Central memory CD4-positive, alpha-beta T cell (primary cell): ENCODE measurements at places on chromosomes 4 and X.

GRCh38 chrX:8803326-8803725 lies 2.1 kb upstream of the FAM9A start:
- no peak for DNase-seq

DNA sequence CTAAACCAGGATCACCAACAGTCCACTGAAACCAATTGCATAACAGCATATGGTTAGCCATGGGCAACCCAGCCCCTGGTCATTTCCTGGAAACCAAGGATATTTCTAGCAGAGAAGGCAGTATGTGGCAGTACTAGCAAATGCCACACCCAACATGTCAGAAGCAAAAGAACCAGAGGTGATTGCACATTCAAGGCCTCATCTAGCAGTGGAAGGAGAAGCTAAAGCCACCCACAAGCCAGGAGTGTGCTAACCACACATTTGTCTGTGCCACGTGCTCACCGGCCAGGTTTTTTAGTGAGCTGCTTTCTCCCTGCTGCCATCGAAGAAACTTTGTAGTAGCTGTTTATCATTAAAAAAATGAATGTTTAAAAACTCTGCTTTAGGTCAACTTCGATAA lies 42.0 kb downstream of the TEC start:
- DNase-seq = no peak

- no peak for DNase-seq
These were observed 53.2 kb upstream of the C4orf54 start for GRCh38 chr4:99710681-99711345.

DNA sequence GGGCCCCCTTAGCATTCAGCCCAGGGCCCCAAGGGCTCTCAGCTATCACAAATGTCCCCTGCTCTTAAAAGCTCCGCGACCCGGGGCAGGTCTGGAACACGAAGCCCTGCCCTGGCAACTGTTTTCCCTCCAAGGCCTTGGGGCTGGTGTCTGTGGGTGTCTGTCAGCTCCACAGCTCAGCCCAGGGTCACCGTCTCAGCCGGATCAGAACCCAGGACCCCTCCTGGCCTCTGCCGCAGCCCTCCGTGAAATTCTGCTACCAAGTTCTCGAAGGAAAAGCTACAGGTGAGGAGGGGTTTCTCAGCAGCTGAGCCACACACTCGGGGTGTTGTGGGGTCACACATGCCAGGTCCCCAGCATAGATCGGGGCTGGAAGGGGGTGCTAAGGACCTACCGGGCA lies 61.2 kb downstream of the ACOX3 start:
- DNase-seq = no peak

GRCh38 chr4:89123451-89123851 lies 12.1 kb downstream of the TIGD2 start:
- DNase-seq = no peak

- DNase-seq = no peak
These were observed 51.2 kb downstream of the TMEM144 start for GRCh38 chr4:158261480-158261879.

DNA sequence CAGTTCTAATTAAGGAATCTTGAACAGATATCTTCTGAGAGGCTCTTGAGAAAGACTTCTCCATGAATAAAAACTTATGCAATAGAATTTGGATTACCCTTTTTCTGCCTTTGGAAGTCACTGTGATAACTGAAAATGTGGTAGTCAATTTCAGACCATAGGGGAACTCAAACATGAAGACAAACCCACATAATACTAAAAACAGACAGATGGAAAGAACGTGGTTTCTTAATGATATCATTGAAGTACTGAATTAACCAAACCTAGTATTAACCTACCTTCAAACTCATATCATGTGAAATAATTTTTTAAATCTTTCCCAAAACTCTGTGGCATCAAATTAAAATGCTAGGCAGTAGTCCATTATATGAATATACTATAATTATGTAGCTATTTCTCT lies 153.5 kb downstream of the CAMK2D start:
- DNase-seq = no peak

- DNase-seq = no peak
These were observed 172.7 kb upstream of the LNX1 start for GRCh38 chr4:53763813-53764597.

- peak; percentile 17 for DNase-seq
These were observed 10.2 kb downstream of the HNRNPH2 start for GRCh38 chrX:101417981-101418841.

DNA sequence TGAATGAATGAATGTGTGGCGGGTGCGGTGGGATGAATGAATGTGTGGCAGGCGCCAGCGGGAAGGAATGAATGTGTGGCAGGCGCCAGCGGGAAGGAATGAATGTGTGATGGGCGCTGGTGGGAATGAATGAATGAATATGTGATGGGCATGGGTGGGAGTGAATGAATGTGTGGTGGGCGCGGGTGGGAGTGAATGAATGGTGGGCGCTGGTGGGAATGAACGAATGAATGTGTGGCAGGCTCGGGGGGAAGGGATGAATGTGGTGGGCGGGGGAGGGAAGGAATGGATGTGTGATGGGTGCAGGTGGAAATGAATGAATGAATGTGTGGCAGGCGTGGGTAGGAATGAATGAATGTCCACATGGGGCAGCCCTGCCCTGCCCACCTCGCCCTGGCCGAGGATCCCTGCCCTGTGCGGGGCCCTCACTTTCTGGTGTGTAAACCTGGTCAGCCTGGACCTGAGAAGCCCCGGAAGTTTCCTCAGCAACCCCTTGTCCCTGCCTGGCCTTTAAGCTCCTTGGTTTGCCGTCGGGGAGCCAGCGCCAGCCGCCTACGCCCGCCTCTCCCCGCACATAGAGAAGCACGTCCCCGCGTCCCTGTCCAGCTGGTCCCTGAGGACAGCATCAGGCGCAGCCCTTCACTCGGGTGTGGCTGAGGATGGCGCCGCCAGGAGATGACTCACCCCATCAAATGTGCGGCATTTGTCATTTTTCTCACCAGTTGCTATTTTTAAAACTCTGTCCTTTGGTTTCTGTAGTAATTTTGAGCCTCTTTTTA lies 112.8 kb upstream of the LRPAP1 start:
- DNase-seq = no peak

DNA sequence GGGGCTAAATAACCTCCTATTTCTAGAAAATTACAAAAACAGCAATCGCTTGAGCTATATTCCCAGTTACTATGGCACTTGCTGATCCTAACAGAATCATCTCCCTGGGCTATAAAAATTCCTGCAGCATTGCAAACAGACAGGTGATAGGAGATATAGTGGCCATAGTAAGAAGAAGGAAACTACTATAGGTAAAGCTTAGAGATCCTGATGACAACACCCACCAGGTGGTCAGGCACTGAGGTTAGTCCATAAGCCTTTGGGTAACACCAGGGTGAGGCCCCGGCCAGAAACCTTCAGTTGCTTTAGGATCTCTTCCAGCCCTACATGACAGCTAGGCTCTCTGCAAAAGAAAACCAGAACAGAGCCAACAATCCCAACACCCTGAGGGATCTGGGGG lies 197.9 kb upstream of the PPP1R2C start:
- no peak for DNase-seq

- no peak for DNase-seq
These were observed 67.9 kb upstream of the STK26 start for GRCh38 chrX:131955099-131955777.

GRCh38 chr4:80005863-80006262 lies 67.2 kb downstream of the ANTXR2 start:
- DNase-seq = no peak

DNA sequence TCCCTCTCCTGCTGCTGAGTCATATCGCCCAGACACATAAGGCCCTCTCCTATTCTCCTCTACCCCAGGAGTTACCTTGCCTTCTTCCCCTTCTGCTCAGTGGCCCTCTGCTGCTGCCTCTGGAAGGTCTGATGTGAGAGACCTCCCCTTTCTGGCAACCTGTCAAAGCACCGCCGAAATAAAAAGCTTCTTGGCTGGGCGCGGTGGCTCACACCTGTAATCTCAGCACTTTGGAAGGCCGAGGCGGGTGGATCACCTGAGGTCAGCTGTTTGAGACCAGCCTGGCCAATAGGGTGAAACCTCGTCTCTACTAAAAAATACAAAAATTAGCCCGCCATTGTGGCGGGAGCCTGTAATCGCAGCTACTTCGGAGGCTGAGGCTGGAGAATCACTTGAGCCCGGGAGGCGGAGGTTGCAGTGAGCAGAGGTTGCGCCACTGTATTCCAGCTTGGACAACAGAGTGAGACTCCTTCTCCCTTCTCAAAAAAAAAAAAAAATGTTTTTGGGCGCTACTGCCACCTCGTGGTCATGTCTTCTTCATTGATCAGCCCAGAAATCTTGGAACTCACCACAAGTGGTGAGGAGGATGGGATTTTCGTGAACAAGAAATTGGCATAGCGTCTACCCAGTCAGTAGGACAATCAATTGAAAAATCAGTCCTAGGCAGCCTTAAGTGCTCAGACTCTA lies 8.6 kb upstream of the ZXDA start:
- peak; percentile 15 for DNase-seq

DNA sequence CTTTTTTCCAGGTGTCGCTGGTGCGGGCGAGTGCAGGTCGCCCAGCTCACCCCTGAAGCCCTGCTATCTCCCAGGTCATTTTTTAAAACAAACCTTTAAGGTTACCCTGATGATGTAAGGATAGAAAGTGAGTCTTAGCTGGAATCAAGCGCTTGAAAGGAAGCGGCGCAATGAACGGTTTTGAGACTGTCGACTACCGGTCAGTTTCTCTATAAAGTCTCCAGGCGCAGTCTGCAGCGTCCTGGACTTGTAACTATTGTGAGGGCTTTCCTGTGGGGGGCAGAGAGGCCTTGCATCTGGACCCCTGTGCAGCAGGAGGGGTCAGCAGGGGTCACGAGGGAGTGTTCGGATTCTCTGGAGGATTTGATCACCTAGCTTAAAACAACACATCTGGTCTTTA lies 1.6 kb downstream of the KIT start:
- DNase-seq = no peak

DNA sequence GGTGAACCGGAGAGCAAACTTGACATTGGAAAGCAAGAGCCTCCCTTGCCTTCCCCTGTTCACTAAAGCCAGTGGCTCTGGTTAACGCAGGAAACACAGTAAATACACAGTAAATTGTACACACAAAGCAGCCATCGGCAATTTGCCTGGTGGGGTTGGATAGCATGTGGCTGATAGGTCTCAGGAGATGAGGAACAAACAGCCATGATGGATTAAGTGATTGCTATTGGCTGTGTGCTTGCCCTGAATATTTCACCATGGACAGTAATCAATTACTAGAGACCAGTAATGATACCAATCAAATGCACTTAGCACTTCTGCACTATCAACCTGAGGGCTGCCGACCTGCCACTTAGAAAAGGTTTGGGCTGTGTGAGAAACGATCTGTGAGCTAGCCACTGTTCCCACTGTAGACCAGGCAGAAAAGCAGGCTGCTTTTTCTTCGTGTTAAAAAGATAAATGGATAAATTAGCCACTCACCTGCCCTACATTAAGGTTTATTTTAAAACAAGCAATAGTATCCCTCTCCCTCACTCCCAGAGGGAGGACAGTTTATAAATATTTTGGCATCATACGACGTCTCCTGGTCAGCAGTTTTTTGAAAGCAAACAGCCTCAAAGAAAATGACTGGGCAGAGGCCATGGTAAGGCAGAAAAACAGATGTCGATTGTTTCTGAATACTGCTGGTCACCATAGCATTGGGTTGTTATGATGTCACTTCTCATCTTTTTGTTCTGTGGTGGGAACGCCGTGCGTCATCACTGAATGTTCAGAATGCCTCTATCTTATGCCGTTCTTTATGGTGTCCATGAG lies 167.1 kb downstream of the MAML3 start:
- DNase-seq = no peak

- DNase-seq = no peak
These were observed 4.4 kb upstream of the ADH1C start for GRCh38 chr4:99356992-99357391.

- no peak for DNase-seq
These were observed 48.0 kb upstream of the NAP1L5 start for GRCh38 chr4:88745581-88746163.

DNA sequence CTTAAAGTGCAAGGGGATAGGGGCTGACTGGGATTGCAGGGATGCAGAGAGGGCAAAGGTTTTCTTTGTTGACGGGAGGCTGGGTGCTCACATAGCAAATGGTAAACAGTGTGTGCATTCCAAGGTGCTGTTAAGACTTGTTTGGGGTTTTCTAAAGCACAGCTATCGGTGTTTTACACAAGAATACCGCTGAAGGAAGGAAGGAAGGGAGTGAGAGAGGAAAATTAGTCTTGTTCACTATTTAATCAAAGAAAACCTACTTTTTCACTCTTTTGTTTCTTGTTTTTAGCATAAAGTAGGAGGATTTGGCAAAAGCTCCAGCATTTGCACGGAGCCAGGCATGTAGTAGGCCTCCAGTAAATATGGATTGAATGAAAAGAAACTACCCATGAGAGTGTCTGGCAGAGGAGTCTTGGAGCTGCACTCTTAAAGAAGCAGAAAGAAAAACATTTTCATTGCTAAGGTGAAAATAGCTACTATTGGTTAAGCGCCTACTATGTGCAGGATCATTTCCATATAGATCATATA lies 99.7 kb downstream of the FIP1L1 start:
- DNase-seq = no peak

- no peak for DNase-seq
These were observed 138.5 kb downstream of the COL4A6 start for GRCh38 chrX:108299704-108300103.

DNA sequence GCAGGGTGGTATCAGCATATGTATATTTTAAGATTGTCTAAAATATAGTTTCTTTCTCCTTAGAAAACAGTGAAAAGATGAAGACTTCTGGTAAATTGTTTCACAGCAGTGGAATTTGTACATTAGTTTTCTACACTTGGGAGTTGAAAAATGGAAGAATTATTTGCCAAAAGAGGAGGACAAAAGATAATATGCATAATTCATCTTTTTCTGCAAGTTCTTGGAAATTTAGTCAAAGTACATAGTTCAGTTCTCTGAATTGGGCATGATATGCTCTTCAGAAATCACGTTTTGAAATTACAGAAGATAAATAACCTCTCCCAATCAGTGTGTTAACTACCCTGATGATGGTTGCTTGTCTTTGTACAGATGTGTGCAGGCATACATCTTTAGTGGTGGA lies 47.0 kb downstream of the RBPJ start:
- no peak for DNase-seq

DNA sequence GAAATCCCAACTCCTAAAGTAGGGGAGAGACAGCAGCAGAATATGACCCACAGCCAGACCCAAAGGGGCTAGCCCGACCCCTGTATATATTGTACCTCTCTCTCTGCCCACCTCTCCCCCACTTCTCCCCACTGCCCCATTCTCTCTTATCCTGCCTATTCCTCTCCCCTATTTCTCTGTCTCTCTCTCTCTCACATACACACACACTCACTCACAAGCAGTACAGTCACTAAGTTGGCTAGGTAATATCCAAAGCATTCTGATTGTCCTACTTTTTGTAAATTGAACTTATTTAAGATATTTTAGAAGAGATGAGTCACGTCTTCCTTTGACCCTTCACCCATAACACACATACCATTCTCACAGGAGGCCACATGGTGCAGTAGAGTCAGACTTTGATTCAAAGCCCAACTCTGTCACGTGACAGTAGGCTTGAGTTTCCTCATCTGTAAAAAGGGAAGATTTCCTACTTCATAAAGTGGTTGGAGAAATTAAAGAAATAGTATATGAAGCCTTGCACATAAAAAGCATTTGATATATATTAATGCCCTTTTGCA lies 29.5 kb downstream of the SRPX2 start:
- no peak for DNase-seq
